Muscle of leg (tissue), 16 donors: ENCODE measurements at places on chromosomes 11 and 22. TPM values are rescaled to one million over a fixed set of nuclear protein-coding genes. Genes with fewer than 3 reads are reported as not detected.

- no peaks in the 10 kb centered on the region for H3K27me3 ChIP-seq
- peaks cover 4% of the 10 kb centered on the region for H3K36me3 ChIP-seq
- H3K27ac ChIP-seq, result no peak overlapping the region
Observed at GRCh38 chr11:73995731-73996130, 13.1 kb upstream of the UCP2 start.

DNA sequence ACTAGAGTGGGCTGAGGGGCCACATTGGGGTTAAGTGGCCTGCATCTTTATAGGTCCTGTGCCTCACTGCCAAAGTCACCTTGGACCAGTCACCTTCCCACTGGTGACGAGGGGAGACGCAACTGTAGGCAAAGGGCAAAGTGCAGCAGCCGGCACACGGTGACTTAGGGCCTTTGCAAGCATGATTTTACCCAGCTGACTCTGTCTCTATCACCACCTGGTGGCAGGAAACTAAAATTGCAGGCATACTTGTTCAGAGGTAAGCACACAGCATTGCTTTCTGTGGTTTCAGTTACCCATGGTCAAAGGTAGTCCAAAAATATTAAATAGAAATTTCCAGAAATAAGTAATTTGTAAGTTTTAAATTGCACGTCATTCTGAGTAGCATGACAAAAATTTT is 1164.4 kb downstream of the BRD1 start:
- no peak overlapping the region for H3K27ac ChIP-seq
- no peak for DNase-seq
- H3K27me3 ChIP-seq, result no peaks in the 10 kb centered on the region

DNA sequence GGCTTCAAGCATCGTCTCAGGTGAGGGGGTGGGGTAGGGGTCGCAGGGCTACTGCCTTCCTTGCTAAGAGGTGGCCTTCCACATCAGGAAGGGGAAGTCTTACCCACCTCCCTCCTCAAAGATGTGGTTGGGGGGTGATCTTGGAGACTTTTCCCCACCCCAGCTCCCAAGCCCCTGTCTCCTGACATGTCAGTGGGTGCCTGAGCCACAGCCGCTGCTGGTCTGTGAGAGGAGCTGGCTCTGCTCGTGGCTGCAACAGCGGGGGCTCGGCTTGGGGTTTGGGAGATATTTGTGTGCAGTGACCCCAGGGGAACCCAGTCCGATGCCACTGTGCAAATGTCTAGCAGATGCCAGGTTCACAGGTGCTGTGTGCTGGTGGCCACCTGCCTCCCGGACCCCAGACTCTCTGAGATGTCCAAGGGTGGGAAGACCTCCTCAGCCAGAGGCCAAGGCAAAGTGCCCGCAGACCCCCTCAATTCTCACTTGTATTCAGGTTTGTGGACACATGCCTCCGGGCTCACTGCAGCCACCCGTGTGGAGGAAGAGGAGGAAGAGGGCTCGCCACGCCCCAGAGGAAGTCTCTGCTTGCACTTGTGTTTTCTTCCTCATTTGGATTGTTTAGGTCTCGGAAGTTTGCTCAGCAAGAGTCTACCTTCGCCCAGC is 1.9 kb downstream of the KCNQ1 start:
- H3K4me1 ChIP-seq, result peaks cover 34% of the 10 kb centered on the region
- H3K27me3 ChIP-seq, result peaks cover 46% of the 10 kb centered on the region
- DNase-seq, result no peak
- H3K4me3 ChIP-seq, result no peak overlapping the region
- no peak overlapping the region for H3K27ac ChIP-seq
- H3K36me3 ChIP-seq, result no peaks in the 10 kb centered on the region

- no peaks in the 10 kb centered on the region for H3K36me3 ChIP-seq
- DNase-seq, result peak; percentile 64
- H3K27me3 ChIP-seq, result no peaks in the 10 kb centered on the region
- H3K4me3 ChIP-seq, result no peak overlapping the region
Observed at GRCh38 chr11:88435415-88435814, 97.9 kb upstream of the CTSC start.

GRCh38 chr11:30565027-30565426 is 21.1 kb downstream of the MPPED2 start:
- no peaks in the 10 kb centered on the region for H3K36me3 ChIP-seq
- H3K4me3 ChIP-seq, result no peak overlapping the region
- peaks cover 5% of the 10 kb centered on the region for H3K4me1 ChIP-seq
- H3K27ac ChIP-seq, result no peak overlapping the region
- peak; percentile 28 for DNase-seq

- H3K4me1 ChIP-seq, result peaks cover 7% of the 10 kb centered on the region
- H3K36me3 ChIP-seq, result no peaks in the 10 kb centered on the region
- peak; percentile 72 for DNase-seq
- H3K27me3 ChIP-seq, result no peaks in the 10 kb centered on the region
- peak overlapping the region; percentile 97 for H3K27ac ChIP-seq
Observed at GRCh38 chr11:111602865-111603610, 789 bp downstream of the SIK2 start.

DNA sequence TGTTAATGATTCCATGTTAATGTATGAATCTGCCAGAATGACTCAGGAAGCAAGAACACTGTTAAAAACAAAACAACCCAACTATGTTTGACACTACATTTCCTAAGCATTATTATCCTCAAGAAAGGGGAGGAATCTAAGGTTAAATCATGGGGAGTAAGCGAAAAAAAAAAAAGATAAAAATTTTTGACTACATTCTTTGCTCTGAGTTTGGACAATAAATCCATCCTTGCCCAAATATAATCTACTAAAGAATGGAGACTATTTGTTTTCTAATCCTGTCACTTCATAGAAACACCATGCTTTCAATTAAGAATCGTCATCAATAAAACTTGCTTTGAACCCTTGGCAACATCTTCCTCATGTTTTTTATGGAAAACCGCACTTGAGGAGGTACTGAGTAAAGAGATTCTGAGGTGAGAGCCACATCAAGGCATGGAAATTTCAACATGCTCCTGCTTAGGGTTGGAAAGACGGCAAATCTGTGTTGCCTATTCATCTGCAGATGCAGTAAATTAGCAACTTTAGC is 9.7 kb downstream of the MAML2 start:
- no peak overlapping the region for H3K4me3 ChIP-seq
- no peaks in the 10 kb centered on the region for H3K36me3 ChIP-seq
- no peak for DNase-seq
- H3K4me1 ChIP-seq, result peaks cover 3% of the 10 kb centered on the region

- H3K27me3 ChIP-seq, result no peaks in the 10 kb centered on the region
- DNase-seq, result no peak
- peaks cover 51% of the 10 kb centered on the region for H3K4me1 ChIP-seq
- no peaks in the 10 kb centered on the region for H3K36me3 ChIP-seq
- H3K4me3 ChIP-seq, result no peak overlapping the region
Observed at GRCh38 chr11:73158356-73159051, 16.4 kb upstream of the FCHSD2 start.

GRCh38 chr11:28566339-28567089 is 458.3 kb downstream of the METTL15 start:
- no peak overlapping the region for H3K27ac ChIP-seq
- no peaks in the 10 kb centered on the region for H3K4me1 ChIP-seq
- H3K36me3 ChIP-seq, result no peaks in the 10 kb centered on the region

- no peak overlapping the region for H3K4me3 ChIP-seq
- DNase-seq, result no peak
- H3K27ac ChIP-seq, result no peak overlapping the region
- peaks cover 3% of the 10 kb centered on the region for H3K36me3 ChIP-seq
- no peaks in the 10 kb centered on the region for H3K27me3 ChIP-seq
Observed at GRCh38 chr11:110217223-110217877, 79.1 kb downstream of the RDX start.

- peaks cover 23% of the 10 kb centered on the region for H3K4me1 ChIP-seq
- DNase-seq, result peak; percentile 56
- no peaks in the 10 kb centered on the region for H3K36me3 ChIP-seq
- no peaks in the 10 kb centered on the region for H3K27me3 ChIP-seq
- H3K27ac ChIP-seq, result no peak overlapping the region
Observed at GRCh38 chr22:25564979-25565677, 653 bp downstream of the GRK3 start.

DNA sequence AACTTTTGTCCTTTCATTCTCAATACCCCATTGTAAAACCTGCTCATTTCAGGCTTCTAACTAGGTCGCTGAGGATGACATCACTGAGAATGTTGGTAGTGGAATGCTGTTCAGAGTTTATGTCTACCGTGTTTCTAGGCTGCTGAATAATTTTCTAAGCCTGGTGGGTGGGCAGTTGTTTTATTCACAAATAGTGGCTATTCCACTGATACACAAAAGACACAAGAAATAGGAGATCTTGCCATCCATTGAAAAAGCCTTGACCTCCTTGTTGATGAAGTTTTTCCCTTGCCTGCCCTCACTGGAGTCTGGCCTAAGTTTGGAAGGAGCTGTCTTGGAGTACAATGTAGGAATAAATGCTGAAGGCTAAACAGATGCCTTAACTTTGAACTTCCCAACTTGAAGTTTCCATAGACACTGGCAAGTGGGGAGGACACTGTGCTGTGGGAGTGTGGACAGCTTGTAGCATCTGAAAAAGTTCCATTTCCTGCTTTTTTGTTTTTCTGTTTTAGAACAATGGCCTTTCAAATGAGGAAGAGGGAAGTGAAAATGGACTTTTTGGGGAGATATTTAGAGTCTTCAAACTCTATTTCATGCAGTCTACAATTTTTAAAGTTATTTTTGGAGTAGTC is 59.2 kb downstream of the TRIM44 start:
- H3K4me3 ChIP-seq, result no peak overlapping the region
- H3K36me3 ChIP-seq, result peaks cover 9% of the 10 kb centered on the region
- no peak overlapping the region for H3K27ac ChIP-seq
- H3K27me3 ChIP-seq, result no peaks in the 10 kb centered on the region
- H3K4me1 ChIP-seq, result no peaks in the 10 kb centered on the region

DNA sequence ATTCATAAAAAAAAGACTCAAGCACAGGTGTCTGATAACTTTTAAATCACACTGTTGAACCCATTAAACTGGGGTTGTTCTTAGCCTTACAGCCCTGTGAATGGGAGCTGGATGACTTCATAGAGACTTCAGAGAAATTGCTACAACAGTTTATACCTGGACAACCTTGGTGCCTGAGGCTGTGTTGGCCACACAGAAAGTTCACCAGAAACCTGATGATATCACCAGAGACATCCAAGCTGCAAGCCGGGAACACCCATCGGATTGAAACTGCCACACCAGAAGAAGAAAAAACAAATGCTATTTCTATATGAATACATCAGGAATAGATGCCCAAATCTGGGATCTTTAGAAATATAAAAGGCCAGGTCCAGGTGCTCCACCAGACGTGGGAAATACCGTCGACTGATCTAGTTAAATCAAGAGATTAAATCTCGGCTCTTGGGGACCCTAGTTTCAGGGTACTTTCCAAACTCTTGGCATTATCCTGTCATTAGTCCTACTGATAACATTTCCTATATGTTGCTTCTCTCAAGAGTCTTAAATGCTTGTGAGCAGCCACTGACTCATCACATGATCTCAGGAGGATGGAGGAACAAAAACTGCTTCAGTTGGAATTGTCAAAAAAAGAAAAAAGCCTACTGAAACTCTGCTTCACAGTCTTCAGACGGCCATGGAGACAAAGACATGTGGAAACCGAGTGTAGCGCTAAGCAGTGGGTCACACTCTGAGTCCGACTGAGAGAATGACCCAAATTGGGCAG is 28.6 kb upstream of the APOL5 start:
- no peak overlapping the region for H3K27ac ChIP-seq
- DNase-seq, result no peak
- H3K4me1 ChIP-seq, result peaks cover 6% of the 10 kb centered on the region
- H3K4me3 ChIP-seq, result no peak overlapping the region
- H3K27me3 ChIP-seq, result no peaks in the 10 kb centered on the region

DNA sequence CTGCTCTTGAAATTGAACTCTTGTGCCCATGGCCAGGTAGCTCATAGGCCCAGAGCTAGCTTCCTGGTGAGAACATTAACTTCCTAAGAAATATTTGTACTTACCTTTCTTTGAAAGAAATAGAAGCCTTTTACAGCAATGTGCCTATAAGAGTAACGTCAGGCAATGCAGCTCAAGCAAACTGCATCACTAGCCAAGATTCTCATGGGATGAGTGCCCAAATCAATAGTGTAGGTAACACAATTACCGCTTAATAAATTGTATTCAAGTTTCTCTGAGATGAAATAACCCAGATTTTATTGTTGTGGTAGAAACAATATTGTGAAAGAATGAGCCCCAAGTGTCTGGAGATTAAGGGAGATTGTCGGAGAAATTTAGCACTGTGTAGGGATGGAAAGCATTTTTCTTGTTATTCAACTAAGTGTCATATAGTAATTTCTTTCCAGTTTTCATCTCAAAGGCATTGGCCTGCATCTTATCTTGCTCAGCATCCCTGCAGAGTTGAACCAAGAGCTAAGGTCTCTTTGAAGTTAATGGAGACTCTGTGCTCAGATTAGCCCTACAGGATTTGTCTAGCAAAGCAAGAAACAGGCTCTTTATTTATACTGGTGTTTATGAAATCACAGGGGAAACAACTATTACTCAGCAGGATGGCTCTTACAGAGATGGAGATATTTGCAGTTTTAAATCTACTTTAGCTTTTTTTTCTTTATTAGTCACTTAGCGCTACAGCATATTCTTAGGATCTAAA is 321.0 kb upstream of the PDGFD start:
- DNase-seq, result peak; percentile 16
- no peaks in the 10 kb centered on the region for H3K36me3 ChIP-seq
- no peak overlapping the region for H3K4me3 ChIP-seq
- no peaks in the 10 kb centered on the region for H3K4me1 ChIP-seq
- H3K27ac ChIP-seq, result no peak overlapping the region

DNA sequence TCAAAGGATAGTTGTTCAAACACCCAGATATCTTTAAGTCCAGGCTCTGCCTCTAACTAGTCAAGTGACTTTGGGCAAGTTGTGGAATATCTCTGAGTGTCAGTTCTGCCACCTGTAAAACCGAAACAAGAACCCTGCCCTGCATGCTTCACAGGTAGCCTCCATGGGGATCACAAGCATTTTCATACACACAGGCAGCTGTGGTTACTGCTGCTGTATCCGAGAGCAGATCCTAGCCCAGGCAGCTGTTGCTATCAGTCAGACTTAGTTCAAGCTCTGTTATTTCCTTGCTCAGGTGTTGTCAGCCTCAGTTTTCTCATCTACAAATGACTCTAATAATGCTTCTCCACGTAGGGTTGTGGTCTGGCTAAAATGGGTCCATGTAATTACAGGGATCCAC is 6.5 kb upstream of the RASD2 start:
- H3K4me3 ChIP-seq, result no peak overlapping the region
- H3K4me1 ChIP-seq, result peaks cover 8% of the 10 kb centered on the region
- H3K27me3 ChIP-seq, result peaks cover 13% of the 10 kb centered on the region
- no peaks in the 10 kb centered on the region for H3K36me3 ChIP-seq
- no peak for DNase-seq

GRCh38 chr22:41417622-41418390 is 28.8 kb downstream of the TOB2 start:
- no peak overlapping the region for H3K4me3 ChIP-seq
- peaks cover 29% of the 10 kb centered on the region for H3K4me1 ChIP-seq
- H3K36me3 ChIP-seq, result peaks cover under 1% of the 10 kb centered on the region
- peak; percentile 89 for DNase-seq
- peak overlapping the region; percentile 54 for H3K27ac ChIP-seq

H19 gene
- 11,782 TPM for total RNA-seq

CHEK1 gene
- total RNA-seq, result 9.4 TPM

AP1B1 gene
- total RNA-seq, result 19.9 TPM

VSIG10L2 gene
- 0.27 TPM for total RNA-seq

NELL1 gene
- total RNA-seq, result 6.5 TPM

MMP1 gene
- 0.04 TPM for total RNA-seq

UPK3A gene
- not detected for total RNA-seq

MRGPRX4 gene
- not detected for total RNA-seq

CNIH2 gene
- 1.0 TPM for total RNA-seq
